ENCODE measurements at places on chromosomes 4 and X.

DNA sequence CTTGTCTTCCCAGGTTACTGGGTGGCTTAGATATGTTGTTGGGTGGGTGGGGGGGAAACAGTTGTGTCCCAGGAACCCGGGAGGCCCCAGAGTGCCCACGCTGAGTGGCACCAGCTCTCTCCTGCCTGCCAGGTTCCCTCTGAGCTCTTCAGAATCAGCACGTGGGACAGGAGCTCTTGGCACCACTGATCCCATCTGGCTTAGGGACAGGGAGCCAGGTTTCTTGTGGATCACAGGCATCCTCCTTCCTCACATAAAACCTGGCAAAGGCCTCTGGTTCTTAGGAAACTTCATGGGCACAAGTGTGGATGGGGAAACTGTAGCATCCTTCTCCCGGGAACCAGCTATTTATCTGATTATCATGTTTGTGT lies 3.4 kb downstream of the GPR78 start:
- no peak for DNase-seq

- no peak for DNase-seq
These were observed 428.2 kb upstream of the GALNT7 start for GRCh38 chr4:172740434-172740833.

GRCh38 chrX:45435481-45435880 lies 234.8 kb upstream of the DIPK2B start:
- no peak for DNase-seq

DNA sequence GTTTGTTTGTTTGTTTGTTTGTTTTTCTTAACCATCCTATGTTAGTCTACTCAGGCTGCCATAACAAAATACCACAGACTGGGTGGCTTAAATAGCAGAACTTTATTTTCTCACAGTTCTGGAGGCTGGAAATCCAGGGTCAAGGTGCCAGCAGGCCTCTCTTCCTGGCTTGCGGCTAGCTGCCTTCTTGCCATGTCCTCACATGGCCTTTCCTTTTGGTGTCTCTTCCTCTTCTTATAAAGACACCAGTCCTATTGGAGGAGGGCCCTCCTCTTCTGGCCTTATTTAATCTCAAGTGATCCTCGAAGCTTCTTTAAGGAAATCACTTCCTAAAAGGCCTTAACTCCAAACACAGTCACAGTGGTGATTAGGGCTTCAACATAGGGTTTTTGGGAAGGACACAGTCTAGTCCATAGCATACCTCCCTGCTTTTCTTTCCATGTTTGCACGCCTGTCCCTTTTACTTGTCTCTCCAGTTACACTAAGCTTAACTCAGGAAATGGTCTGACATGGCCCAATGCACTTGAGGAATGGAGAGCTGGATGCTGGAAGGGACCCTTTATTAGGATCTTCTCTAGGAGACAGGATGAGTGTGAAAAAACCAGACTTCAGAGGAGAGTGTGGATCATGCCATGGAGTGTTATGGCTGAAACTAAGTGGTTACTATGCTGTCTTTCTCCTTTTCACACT lies 36.0 kb upstream of the MGST2 start:
- DNase-seq, result no peak

DNA sequence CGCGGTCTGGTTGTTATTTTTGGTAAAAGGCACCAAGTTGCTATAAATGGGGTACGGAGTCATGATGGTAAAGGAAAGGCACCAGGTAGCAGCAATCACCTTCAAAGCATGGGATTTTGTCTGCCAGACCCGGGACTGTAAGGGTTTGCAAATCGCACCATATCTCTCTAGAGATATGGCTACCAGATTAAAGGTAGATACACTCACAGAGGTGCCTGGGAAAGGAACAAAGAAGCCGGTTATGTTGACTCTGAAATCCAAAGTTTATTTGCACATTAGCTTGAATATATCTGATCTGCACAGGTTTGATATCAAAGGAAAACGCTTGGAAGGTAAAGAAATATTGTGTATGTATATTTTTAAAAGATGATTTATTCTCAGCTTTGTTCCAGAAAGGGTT lies 4.6 kb downstream of the CCKAR start:
- no peak for DNase-seq

DNA sequence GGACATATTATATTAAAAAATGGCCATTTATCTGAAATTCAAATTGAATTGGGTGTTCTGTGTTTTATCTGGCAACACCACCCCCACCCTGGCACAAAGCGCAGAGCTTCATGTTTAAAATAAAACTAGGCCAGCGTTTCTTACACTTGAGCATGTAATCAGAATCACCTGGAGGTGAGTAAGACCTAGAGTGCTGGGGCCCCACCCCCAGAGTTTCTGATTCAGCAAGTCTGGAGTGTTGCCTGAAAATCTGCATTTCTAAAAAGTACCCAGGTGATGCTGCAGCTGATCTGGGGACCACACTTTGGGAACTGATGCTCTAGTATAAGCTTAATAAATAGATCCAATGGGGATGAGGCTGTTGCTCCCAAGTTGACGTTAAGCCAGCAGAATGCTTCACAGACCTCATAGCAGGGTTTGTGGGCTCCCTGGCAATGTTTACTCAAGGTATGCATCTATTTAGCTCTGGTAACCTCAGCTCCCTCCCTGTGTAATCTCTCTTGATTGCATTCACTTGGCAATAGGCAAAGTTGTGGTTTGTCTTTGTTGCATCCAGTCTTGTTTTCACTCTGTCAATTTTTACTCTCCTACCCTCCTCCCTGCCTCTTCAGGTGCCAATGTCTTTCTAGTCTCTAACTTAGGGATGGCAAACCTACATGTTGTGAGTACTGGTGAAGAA lies 99.8 kb upstream of the TEX13D start:
- DNase-seq, result no peak

DNA sequence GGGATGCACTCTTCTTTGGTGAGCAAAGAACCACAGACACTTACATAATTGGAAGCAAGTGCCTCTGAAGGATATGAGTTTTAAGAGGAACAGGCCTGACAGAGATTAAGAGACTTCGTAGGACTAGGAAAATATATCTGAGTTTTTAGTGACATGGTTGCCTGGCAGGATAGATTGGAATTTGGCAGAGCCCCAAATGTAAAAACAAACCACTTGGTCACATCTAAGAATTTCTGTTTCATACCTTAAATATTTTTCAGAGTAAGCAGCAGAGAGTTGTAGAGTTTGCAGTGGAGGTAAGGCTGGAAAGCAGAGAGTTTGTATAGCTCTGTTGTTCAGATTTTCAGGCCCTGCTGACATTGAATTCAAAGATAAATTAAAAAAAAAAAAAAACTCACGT lies 150.1 kb upstream of the MAGEB2 start:
- DNase-seq, result no peak

DNA sequence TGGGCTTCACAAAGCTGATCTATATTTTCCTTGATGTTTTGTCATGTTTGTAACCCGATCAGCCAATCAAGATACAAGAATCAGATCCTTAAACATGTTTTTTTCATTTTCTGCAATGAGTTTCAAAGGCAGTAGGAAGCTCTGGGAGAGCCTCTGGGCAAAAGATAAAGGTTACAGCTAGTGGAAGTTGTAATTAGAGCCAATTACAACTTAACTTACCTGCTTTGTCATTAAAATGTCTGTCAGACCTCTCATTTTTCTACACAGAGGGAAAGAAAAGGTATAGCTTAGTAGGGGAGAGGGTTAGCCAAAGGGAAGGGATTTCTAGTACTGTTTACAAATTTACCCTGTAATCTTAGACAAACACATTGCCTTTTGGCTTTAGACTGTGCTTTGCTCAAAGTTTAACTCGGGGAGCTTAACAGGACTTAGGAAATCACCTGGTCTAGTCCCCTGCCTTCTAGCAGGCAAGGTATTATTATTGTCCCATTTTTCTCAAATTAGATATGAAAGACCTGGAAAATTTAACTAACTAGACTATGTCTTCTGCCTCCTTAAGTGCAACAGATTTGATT lies 55.8 kb downstream of the FGF16 start:
- no peak for DNase-seq

DNA sequence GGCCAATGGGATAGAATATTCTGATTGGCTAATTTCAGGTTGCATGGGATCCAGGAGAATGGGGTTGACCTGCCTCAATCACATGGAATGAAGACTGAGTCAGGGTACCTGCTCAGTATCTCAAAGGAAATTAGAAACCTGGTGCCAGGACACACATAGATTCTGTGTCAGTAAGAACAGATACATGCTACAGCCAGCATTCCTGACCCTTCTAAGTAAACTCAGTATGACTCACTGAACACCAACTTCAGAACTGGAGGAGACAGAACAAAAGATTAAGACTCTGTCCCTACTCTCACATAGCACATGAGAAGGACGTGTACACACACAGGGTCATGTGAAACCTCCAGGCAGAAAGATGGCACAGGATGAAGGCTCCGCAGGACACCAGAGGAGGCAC lies 54.5 kb downstream of the FAM184B start:
- DNase-seq, result no peak

- DNase-seq, result no peak
These were observed 191.1 kb downstream of the KCTD8 start for GRCh38 chr4:44257461-44257860.

- no peak for DNase-seq
These were observed 18.6 kb downstream of the BLTP1 start for GRCh38 chr4:122170775-122171174.

DNA sequence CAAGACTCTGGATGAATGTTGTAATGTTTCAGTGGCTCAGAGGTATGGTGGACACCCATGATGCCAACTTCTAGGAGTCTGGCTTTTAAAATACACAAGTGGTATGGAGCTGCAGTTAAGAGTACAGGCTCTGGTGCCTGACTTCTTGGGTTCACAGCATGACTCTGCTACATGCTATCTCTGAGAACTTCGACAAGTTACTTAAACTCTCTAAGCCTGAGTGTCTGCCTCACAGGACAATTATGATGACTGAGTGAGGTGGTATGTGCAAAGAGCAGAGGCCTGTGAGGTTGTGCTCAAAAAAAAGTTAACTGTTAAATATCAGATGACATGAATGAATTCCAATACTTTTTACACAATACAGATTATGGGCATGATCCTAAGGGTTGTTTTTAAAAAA lies 90.9 kb upstream of the SRD5A3 start:
- DNase-seq, result no peak

GRCh38 chr4:56512166-56512565 lies 6.6 kb downstream of the ARL9 start:
- no peak for DNase-seq

- DNase-seq, result no peak
These were observed 381.2 kb downstream of the RAPGEF2 start for GRCh38 chr4:159483782-159484741.

GRCh38 chr4:68077301-68077700 lies 52.4 kb downstream of the TMPRSS11F start:
- no peak for DNase-seq

- no peak for DNase-seq
These were observed 87.3 kb downstream of the STPG2 start for GRCh38 chr4:98055800-98056501.

GRCh38 chr4:139279760-139280620 lies at the start of gene MGARP:
TSS of gene MGARP (minus strand) at chr4:139280225. CDS start at chr4:139280158, 67 bp downstream.
- DNase-seq, result peak; percentile 49

DNA sequence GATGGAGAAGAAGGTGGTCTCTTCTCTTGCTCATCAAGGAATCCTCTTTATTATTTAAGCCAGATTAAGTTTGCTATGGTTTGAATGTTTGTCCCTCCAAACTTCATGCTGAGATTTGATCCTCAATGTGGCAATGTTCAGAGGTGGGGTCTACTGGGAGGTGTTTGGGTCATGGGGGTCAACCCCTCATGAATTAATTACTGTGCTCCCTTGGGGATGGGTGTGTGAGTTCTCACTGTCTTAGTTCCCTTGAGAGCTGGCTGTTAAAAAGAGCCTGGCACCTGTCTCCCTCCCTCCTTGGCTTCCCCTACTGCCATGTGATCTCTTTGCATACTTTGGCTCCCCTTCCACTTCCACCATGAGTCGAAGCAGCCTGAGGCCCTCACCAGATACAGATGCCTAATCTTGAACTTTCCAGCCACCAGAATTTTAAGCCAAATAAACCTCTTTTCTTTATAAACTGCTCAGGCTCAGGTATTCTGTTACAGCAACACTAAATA lies 36.0 kb upstream of the CD38 start:
- DNase-seq, result no peak

DNA sequence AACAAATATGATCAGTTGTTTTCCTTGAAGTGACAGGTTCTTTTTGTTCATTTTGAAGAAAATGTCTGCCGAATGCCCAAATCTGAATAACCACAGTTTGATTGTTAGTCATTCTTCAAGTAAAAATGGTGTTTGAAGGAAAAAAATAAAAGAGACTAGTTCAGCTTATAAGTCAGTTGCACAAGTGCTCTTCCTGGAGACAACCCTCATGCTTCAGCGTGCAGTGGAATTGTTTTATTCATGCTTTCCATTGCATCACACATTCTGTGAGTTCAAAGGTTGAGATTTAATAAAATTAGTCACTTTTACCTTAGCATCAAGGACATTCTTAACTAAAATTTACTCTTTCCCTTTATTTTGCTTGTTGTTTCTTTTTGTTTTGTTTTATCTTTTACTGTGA lies 404.9 kb downstream of the ZNF674 start:
- no peak for DNase-seq

DNA sequence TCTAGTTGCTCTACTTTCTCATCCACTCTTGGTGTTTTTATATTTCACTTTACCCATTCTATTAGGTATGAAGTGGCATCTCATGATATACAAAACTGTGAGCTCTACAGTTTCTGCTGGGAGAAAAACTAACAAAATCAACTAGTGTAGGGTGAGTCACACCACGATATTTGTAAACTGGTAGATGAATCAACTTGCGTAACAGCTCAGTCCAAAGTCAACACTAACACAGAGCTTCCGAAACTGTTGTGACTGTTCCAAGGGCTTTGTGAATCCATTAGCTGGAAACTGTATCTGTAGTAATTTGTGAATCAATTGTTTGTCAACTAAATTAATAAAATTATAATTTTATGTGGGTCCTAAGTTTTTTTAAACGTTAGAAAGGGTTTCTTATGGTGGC lies 119.8 kb upstream of the TSPAN5 start:
- DNase-seq, result no peak

- no peak for DNase-seq
These were observed 61.8 kb upstream of the STOX2 start for GRCh38 chr4:183843248-183843671.

- peak; percentile 47 for DNase-seq
These were observed 72.9 kb upstream of the STIM2 start for GRCh38 chr4:26787461-26788340.

- peak; percentile 25 for DNase-seq
These were observed 5.5 kb downstream of the INPP4B start for GRCh38 chr4:142840516-142841123.

DNA sequence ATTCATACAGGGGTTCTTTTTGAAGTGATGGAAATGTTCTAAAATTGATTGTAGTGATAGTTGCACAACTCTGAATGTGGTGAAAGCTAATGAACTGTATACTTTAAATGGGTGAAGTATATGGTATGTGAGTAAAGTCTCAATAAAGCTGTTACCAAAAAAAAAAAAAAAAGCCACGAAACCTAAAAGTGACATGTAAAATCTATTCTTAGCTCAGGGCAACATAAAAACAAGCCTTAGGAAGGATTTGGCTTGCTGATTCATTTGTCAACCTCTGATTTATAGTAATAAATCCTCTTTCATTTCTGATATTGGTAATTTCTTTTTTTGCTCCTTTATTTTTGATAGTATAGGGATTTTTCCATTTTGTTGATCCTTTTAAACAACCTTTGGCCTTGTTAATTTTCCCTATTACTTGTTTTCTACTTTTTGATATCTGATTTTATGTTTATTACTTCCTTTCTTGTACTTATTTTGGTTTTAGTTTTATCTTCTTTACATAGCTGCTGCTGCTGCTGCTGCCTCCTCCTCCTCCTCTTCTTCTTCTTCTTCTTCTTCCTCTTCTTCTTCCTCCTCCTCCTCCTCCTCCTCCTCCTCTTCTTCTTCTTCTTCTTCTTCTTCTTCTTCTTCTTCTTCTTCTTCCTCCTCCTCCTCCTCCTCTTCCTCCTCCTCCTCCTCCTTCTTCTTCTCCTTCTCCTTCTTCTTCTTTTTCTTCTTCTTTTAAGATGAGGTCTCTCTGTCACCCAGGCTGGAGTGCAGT lies 79.4 kb downstream of the ADGRG4 start:
- DNase-seq, result no peak

All from SK-N-DZ (cell line).